ENCODE measurements at places on chromosomes 6 and 20.

DNA sequence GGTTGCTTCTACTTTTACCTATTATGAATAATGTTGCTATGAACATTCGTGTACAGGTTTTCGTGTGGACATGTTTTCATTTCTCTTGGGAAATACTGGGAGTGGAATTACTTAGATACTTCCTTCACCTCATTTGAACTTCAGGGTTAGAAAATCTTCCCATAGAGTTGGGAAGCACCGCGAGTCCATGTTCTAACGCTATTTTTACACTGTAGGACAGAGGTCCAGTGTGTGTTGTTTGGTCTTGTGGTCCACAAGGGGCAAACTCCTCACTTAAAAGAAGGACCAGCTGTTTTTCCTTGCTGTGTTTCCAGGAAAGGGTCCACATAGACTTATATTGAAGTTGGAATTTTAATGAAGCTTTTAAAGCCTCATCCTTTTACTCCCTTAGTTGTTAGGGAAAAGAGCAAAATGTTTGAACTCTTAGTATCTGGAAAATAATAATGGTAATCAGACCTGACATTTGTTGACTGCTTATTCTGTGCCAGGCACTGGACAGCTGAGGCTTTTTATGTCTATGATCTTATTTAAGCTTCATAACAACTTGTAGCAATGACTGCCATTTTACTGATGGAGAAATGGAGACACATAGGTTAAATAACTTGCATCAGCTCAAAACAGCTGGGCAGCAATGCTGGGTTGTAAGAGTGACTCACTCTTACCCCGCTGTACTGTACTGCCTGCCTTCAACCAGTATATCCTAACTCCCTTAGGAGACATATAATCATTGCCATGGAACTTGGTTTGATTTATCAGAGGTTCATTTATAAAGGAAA, 52.0 kb downstream of the CDC5L start:
- DNase-seq: peak; percentile 29

GRCh38 chr6:96089173-96089572, 73.4 kb downstream of the FUT9 start:
- DNase-seq: no peak

DNA sequence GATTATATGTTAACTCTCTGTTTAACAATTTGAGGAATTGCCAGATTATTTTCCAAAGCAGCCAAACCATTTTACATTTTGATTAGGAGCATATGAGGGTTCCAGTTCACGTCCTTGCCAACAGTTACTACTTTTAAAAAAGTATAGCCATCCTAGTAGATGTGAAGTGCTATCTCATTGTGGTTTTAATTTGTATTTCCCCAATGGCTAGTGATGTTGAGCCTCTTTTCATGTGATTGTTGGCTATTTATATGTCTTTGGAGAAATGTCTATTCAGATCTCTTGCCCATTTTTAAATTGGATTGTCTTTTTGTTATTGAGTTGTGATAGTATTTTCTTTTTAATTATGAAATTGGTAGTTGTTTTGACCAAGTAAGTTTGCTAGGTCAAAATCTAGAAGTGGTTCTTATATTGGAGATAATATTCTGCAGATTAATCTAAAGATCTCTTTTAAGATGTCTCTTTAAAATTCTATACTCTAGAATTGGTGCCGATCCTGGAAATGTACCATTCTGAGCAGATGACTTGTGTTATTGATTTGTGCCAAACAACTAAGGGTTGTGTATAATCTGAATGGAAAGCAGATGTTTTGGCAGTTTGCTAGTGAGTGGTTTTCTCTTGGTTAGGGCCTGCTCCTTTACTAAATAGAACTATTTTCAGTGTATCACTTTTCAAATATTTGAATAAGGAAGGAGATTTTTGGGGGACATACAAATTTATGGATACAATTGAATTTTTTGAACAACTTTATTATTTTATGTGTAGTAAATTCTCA, 99.5 kb downstream of the CDKAL1 start:
- no peak for DNase-seq

GRCh38 chr6:41780551-41781365, at the start of gene PRICKLE4:
Gene PRICKLE4 (plus strand): TSS chr6:41780782. CDS start chr6:41783474, 2,692 bp downstream.
- no peak for DNase-seq

- no peak for DNase-seq
These were observed 230.5 kb downstream of the ERMARD start for GRCh38 chr6:169981969-169982368.

- DNase-seq: no peak
These were observed 34.6 kb upstream of the MAPK13 start for GRCh38 chr6:36095497-36096391.

DNA sequence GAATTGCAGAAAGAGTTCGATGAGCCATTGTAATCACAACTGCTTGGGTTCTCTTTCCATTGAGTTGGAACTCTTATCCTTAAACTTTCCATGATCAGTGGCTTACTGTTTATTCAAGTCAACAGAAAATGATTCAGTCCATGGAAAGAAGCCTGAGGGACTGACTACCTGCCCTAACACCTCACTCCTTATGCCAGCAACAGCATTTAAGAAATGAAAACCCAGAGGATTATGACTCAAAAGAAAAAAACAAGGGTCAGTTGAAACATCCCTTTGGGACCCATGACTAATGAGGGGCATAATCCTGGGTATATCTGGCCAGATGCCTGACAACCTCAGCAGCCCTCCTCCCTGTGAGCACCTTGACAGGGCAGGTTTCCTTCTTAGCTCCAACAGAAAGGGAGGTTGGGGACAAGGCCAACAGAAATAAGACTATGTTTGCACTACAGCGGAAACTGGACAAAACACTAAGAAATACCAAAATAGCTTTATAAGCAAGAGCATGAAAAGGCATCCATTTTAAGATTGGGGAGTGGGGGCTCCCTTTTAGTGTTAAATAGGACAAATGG, 106.7 kb downstream of the MAP3K5 start:
- no peak for DNase-seq

DNA sequence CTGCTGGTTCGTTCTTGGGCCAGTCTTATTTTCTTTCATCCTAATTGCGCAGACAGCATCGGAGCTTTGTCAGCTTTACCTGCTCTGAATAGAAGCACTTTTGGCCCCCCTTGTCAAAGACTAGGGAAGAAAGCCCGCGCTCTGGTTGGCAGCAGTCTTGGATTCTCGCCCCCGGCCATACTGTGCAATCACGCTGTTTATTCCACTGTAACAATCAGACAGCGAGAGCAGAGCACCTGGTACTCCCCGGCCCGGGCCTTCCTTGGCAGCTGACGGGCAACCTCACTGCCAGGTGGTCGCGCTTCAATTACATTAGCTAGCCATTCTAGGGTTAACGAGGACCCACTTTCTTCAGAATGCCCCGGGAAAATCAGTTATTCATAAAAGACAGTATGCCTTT, 72.6 kb downstream of the INSM1 start:
- DNase-seq: no peak

DNA sequence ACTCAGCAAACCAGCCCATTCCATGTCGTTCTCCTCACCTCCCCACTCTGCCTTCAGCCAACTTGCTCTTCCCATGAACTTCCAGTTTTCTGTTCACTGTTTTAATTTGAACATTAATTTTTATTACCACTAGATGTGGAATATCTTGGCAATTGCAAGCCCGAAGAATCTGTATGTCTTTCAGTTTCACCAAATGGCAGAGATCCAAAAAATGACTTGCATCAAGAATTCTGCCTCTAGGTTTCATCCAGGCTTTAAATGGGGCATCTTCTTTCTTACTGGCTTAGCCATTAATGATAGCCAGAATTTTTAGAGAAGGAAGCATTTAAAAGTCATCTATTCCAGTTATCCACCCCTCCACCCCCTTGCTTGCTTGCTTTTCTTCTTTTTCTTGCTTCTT, 39.0 kb downstream of the CAP2 start:
- no peak for DNase-seq

DNA sequence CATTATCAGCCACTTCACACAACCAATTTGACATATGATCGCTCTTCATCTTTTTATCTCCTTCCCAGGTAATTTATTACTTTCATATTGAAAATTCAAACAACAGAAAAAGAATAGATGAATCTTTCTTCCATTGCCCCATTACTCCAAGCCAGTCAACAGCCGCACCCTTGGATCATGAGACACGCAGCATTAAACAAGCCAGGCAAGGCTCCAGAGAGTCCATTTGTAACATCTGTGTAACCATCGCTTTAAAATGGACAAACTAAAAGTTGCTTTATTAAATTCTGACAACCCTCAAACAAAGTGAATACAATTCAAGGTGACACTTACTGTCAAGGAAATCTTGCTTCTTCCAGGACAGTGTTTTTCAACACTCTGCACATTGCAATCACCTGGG, 200.3 kb downstream of the EPM2A start:
- no peak for DNase-seq

- no peak for DNase-seq
These were observed 181.7 kb upstream of the ARID1B start for GRCh38 chr6:156595476-156595875.

DNA sequence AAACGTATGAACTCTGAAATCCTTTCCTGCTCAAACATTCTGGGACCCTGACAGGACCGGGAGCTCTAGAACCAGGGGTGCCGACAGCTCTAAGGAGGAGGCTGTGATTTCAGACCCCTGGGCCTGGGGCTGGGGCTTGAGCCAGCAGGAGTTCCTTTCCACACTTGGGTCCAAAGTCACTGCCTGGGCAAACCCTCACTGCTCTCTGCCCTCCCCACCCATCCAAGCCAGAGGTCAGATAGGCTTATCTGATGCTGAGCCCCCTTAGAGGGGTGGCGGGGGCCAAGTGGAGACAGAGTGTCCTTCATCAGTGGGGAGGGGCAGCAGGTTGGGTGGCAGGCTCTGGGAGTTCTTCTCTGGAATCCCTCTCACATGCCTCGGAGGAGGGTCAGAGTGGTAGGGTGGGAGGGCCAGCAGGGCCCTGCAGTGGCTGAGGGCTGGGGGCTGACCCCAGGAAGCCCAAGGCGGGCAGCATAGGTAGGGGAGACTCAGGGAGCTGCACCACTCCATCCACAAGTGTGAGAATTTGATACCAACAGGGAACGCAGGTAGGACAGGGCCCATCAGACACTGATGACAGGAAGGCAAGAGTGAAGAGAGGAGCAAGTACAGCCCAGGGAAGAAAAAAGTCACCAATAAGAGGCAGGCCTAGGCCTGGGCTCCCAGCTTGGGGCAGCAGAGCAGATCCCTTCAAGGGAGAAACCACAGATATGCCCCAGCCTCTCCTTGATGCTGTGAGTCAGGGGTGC, 121.0 kb downstream of the MRPL14 start:
- DNase-seq: no peak

DNA sequence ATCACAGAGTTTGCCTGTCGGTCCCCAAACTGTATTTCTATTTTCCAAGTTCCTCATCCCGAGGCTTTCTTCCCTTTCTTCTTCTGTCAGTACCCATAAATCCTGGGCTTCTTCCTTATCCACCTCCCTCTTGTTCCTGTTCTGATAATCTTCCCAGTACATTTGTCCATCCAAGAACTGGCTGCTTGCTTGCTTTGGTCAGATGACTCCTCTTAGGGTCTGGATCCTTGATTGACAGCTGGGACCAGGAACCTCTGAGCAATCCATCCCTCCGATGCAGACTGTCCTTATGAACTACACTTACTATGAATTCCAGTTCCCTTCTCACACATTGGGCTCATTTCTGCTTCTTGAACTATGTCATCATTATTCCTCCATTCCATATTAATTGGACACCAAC, 275.3 kb upstream of the CITED2 start:
- DNase-seq: no peak

GRCh38 chr20:1888796-1889463, 6.3 kb upstream of the SIRPA start:
- no peak for DNase-seq

GRCh38 chr6:17042422-17043147, 59.3 kb upstream of the STMND1 start:
- no peak for DNase-seq

GRCh38 chr6:149231778-149232177, 85.7 kb upstream of the TAB2 start:
- DNase-seq: no peak

GRCh38 chr6:27679964-27680694, 207.2 kb upstream of the ZNF184 start:
- DNase-seq: no peak

DNA sequence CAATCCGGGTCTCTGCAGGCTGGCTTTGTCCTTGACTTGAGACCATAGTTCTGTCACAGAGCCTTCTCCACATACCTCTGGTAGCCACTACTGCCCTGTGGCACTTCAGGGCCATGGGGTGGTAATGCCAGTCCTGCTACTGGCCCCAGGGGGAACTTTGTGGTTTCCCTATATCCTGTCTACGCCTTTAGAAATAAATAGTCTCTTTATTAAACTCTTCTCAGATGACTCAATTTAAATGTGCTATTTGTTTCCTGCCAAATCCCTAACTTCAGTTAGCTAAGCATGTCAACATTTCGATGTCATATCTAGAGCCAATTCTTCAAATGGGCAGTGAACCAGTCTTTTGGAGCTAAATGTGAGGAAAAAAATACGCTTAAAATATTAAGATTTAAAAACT, 60.1 kb downstream of the SEL1L2 start:
- DNase-seq: no peak

GRCh38 chr6:10416863-10417641, 2.2 kb upstream of the TFAP2A start:
- DNase-seq: no peak

GRCh38 chr20:58286729-58287128, 22.8 kb upstream of the RAB22A start:
- no peak for DNase-seq

DNA sequence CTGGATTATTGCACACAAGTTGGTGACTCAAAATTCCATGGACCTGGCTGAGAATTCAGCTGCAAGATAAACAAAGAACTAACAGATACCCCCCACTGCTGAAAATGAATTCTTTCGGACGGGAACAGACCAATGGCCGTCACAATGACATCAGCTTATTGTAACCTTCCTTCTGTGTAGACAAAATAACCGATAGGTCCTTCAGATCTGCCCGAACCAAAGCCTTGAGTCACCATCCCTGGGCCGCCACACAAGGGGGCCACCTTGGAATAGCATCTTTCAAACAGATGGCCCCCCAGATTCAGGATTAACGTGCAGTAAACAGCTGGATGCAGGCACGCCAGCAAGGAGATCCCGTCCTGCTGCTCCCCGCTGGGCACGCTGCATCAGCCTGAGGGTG, 214.0 kb upstream of the EXOC2 start:
- DNase-seq: no peak

GRCh38 chr6:41843178-41843577, 52.0 kb downstream of the USP49 start:
- DNase-seq: no peak

- no peak for DNase-seq
These were observed 95.8 kb upstream of the GCM1 start for GRCh38 chr6:53244399-53244931.

DNA sequence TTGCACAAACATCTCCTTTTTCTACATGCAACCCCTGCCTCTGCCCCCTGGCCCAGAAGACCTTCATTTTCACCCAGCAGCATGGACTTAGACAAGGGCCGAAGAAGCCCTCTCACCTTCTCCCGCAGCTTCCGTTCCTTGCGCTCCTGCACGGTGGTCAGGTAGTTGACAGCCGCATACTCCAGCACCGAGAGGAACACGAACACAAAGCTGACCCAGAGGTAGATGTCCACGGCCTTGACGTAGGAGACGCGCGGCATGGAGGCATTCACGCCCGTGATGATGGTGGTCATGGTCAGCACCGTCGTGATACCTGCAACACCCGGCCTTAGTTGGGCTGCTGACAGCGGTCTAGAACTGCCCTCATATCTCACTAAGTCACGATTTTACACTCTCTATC, 47.1 kb upstream of the GABRR1 start:
- DNase-seq: no peak

GRCh38 chr6:56938649-56939191, 16.2 kb upstream of the BEND6 start:
- peak; percentile 100 for DNase-seq

All from GM04503 (cell line).